ENCODE measurements at places on chromosomes 2 and 18.

DNA sequence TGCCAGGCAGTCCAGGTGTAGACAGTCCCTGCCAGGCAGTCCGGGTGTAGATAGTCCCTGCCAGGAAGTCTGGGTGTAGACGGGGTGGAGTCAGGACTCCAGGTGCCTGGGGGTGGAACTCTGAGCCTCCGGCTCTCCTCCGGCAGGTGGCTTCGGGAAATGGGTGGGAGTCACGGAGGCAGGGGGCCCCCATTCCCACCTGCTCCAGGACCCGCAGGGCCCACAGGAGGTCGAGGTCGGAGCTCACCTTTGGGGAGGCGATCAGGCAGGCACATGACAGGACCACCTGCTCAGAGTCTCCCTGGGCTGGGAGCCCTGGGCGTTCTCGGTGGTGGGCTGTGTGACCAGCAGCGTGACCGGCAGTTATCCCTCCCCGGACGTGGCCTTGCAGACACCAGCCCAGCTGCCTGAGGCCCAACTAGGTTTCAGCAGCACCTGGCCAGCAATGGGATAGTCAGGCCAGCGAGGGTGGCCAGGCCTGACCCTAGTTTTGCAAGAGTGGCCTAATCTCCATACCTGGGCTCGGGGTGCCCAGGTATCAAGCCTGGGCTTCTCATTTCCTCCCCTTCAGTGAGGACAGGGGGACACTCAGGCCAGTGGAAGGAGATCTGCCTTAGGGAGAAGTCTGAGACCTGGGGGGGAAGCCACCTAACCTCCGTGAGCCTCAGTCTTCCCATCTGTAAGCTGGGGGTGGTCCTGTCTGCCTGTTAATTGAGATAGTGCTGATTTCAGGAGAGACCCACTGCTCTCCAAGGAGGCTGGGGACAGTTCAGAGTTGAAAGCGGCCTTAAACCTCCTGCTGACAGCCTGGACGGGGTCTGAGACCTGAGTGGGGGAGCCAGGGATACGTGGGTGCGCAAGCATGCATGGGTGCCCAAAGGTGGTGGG, 13.2 kb downstream of the GPC1 start:
- no peak for DNase-seq

DNA sequence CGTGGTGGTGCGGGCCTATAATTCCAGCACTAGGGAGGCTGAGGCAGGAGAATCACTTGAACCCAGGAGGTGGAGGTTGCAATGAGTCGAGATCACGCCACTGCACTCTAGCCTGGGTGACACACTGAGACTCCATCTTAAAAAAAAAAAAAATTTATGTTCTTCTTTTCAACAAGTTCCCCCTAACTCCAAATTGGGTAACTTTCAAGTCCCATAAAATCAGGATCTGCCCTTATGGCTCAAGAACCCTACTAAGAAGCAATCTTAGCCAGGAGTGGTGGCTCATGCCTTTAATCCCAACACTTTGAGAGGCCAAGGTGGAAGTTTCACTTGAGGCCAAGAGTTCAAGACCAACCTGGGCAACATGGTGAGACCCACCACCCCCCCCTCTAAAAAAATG, 30.3 kb upstream of the TLK1 start:
- no peak for DNase-seq

GRCh38 chr2:98269274-98269673, 77.0 kb upstream of the CNGA3 start:
- DNase-seq, result no peak

DNA sequence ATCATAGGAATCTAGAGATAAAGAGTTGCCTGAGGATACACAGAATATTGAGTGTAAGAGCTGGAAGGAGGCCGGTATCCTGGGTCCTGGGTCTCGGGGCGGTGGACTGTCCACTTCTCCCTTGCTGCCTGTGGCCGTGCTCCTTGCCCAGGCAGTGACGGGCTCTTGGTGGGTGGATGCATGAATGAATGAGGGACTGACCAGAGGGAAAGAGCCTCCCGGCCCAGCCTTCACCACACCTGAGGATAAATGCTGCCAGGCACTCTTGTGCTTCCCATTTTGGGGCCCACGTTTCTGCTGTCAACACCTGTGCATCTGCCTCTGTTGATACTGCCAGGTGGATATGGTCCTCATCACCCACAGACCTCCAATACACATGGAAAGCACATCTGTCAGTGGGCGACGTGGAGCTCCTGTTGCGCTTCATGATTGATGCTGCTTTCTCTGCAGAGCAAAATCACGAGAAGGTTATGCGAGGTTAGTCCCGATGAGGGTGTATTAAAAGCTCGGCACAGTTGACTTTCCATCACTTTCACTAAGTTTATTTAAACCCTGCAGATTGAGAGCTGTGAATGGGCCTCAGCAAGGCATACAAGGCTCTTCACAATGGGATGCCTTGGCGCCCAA, 211.4 kb downstream of the LDLRAD4 start:
- DNase-seq, result no peak

- no peak for DNase-seq
Observed at GRCh38 chr2:174331595-174332216, 3.0 kb upstream of the SP9 start.

GRCh38 chr2:181394741-181395437, 62.3 kb upstream of the ITGA4 start:
- DNase-seq, result no peak

DNA sequence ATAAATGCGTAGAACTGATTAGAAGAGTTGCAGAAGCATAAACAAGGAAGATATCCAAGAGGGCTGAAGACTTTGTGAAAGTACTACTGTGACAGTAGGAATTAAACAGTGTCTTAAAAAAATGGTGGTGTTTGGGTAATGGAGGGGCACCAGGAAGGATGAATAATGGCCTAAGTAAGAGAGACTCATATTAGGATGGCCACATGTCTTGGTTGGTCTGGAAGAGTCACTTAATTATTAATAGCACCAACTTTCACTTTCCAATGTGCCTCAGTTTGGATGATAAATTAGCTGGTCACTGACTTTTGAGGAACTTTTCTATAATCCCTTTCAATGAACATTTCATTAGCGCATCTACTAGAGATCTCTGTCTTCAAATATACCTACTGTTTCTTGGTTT, 372.2 kb downstream of the NYAP2 start:
- no peak for DNase-seq

- DNase-seq, result no peak
Observed at GRCh38 chr2:24816404-24816803, 23.2 kb downstream of the CENPO start.

GRCh38 chr2:160816916-160817499, 323.4 kb upstream of the RBMS1 start:
- no peak for DNase-seq

GRCh38 chr2:163185160-163185559, 346.6 kb upstream of the KCNH7 start:
- DNase-seq, result no peak

GRCh38 chr2:54059986-54060385, 55.4 kb upstream of the ACYP2 start:
- DNase-seq, result no peak

DNA sequence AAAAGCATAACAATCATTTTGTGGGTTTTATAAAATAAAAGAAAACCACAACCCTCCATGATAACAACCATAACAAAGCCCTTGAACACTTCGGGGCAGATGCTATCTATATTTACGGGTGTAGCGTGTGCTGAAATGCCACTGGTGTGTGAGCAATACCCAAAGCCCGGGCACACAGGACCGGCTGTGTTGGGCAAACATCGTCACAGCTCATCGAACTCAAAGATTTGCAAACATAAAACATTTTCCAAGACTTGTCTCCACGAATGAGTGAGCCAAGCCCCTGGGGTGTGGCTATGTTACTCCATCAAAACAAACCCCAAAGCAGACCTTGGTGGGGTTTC, 290.2 kb downstream of the LPIN1 start:
- DNase-seq, result no peak

DNA sequence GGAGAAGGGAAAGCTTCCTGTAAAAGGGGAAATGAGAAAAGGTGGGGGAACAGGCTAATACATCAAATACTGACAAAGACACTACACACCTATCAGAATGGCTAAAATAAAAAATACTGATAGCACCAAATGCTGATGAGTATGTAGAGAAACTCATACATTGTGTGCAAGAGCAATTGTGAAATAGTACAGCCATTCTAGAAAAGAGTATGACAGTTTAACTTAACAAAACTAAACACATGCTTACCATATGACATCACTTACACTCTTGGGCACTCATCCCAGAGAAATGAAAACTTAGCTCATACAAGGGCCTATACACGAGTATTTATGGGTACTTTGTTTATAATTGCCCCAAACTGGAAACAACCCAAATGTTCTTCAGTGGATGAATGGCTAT, 53.4 kb downstream of the ZNF638 start:
- no peak for DNase-seq

DNA sequence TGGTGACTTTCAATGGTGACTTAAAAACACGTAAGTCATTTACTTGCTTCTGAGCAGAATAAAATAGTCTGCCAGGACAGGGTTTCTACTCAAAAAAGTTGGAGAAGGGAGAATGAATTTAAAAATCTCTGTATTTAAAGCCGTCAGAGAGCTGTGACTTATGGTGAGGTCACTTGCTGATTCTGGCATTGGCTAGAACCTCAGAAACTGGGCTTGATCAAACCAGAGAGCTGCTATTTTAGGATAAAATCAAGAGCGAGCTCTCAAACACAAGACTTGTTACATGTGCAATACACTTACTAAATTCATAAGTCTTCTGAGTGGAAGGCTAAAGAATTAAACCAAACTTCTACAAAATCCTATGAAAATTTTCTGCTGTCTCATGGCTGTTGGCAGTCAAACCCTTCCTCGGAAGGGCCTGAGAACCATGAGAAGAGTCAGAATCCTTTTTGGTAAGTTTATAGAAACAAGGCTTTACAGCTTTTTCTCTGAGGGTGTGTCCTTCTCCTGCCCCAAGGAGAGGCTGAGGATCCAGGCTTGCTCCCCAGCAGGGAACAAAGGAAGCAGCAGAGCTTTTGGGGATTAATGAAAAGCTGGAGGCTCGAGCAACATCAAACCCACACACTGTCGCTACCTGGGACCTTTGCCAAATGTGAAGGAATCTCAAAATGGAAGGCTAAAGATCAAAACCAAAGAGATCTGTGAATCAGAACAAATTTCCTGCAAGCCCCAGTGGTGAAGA, 816.4 kb downstream of the SOCS6 start:
- DNase-seq, result no peak

- DNase-seq, result peak; percentile 85
Observed at GRCh38 chr2:23436346-23437098, 51.5 kb downstream of the KLHL29 start.

DNA sequence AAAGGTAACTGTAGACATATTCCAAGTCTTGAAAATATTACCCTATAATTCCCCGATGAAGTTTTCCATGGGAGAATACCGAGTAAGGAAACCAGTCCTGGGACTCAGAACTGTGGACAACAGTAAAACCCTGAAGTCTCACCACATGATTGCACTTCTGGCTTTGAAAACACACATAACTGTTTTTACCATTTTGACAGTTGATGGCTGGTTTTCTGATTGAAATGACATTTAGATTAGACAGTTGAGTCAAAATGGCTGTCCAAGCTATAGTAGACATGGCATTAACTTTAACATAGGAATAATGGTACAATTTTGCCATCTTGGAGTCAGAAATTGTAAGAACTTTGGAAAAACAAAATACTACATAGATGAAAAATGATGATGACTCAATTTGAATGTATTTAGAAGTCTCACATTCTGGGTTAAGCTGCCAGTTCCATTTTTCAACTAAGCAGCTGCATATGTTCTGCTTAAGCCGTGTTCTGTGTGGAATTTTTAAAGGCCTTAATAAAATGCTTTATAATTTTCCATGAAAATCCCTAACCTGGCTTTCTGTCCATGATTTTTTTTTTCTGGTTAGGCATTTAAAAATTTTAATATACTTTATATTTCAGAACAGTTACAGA, 38.3 kb upstream of the WIPF1 start:
- no peak for DNase-seq

GRCh38 chr2:69554981-69555380, 88.6 kb downstream of the AAK1 start:
- DNase-seq, result no peak

DNA sequence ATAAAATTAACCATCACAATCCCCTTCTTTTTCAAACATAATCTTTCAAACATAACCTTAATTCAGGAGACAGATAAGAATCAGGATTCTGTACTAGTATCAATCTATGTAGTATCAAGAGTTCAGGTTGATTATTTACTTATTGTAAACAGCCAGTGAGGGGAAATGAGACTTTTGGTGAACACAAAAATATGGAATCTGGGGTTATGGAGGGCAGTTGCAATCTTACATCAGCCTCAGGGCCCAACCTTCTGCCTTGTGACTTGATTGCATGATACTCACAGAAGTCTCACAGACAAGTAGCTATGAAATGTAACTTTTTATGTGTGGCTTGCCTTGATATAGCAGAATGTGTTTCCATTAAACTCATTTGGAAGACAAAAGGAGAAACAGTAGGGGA, 262.7 kb upstream of the THSD7B start:
- no peak for DNase-seq

DNA sequence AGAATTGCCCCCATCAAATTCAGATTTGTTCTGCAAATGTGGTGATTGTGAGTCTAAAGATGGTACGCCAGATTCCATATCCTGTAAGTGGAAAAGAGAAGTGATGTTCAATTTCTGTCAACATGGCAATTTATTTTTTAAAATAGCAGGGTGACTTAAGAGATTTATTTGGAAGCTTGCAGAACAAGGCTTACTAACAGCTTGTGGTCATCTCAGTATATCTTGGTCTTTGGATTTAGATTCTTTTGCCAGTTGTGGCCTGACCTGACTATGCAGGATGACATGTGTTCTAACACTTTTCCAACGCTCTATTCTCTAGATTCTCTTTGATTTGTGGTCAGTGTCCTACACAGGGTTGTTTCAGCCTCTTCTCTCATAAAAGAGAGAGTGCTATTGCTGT, 74.4 kb downstream of the MAP3K20 start:
- DNase-seq, result no peak

GRCh38 chr2:196798980-196799379, 503 bp downstream of the GTF3C3 start:
- DNase-seq, result no peak

DNA sequence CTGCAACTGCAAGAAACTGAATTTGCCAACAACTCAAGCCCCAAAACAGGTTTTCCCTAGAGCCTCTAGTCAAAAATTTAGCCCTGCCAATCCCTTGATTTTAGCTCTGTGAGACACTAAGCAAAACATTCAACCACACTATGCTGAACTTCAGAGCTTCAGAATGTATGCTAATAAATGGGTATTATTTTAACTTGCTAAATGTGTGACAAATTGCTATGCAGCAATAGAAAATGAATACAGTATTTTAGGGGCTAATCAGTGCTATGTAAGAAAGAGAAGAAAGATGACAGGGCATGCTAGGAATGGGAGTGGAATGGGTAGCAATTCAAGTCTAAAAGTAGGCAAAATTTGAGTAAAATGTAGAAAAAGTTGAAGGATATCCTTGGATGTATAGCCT, 223.9 kb upstream of the NOL4 start:
- no peak for DNase-seq

- DNase-seq, result no peak
Observed at GRCh38 chr18:55317324-55317723, 270.7 kb downstream of the TCF4 start.

Data from head of caudate nucleus (tissue), 42 donors.